ENCODE measurements at places on chromosomes 6 and 20.

DNA sequence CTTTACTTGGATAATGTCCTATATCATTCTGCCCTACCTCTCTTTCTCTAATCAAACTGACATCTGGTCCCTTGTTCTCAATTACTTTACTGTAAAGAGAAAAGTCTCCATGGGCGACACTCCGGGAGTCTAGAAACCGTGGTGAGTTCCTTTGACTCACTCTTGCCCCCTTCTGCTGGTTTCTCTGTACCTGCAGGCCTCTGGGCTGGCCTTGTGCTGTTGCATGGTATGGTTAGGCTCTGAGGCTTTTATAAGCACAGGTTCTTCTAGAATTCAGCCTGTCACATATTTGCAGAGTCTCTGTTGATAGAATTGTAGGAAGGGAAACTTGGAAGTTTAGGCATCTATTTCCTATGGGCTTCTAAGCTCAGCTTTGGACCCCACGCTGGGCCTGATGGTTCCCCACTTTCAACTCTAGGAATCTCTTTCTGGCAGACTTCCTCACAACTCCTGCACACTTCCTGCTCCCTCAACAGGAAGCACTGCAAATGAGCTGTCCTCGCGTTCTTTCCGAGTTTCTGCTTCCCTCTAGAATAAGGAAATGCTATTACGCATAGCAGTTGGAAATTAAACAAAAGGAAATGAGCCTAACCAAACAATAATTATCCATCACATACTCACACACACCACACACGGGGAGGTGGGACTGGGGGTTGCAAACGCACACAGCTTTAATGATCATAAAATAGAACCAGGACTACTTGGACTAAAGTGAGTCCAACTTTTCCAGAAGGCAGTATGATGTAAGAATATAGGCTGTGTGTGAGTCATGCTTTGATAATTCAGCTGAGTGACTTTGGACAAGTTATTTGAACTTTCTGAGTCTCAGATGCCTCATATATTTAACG is 683.3 kb downstream of the QKI start:
- no peak for DNase-seq

DNA sequence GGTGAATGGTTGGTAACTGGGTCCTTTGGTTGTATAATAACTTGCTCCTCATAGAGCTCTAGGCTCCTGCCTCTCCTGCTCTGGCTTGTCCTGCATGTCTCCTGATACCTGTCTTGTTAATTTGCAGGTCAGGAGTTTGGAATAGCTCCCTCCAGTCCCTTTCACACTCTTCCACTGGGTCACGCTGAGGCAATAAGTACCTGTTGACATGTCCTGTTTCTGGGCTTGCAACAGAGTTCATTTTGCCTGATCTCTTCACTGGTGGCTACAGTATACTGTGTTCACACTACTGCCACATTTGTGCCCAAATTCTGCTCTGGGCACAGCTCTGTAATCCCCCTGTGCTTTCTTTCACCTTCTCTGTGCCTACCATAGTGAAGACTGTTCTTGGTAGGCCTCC is 25.4 kb upstream of the C20orf144 start:
- DNase-seq = no peak

DNA sequence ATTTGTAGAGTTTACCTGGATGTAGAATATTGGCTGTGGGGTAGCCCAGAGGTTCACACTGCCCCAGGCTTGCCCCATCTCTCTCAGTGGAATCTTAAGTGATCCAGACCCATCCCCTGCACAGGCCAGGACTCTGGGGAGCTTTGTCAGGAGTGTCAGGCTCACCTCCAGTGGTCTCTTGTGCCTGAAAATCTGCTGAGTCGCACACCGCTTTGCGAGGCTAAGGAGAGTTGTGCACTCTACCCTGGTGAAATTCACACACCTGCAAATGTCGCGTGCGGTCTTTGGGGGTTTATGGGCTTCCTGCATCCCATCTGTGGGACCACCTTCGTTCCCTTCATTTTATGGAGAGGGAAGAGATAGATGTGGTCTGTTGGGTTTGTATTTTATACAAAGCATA is 63.6 kb upstream of the KIF25 start:
- DNase-seq = no peak

- DNase-seq = no peak
These were observed 7.6 kb downstream of the HLA-DOB start for GRCh38 chr6:32809171-32809570.

- no peak for DNase-seq
These were observed 21.4 kb downstream of the GSTA2 start for GRCh38 chr6:52741872-52742271.

DNA sequence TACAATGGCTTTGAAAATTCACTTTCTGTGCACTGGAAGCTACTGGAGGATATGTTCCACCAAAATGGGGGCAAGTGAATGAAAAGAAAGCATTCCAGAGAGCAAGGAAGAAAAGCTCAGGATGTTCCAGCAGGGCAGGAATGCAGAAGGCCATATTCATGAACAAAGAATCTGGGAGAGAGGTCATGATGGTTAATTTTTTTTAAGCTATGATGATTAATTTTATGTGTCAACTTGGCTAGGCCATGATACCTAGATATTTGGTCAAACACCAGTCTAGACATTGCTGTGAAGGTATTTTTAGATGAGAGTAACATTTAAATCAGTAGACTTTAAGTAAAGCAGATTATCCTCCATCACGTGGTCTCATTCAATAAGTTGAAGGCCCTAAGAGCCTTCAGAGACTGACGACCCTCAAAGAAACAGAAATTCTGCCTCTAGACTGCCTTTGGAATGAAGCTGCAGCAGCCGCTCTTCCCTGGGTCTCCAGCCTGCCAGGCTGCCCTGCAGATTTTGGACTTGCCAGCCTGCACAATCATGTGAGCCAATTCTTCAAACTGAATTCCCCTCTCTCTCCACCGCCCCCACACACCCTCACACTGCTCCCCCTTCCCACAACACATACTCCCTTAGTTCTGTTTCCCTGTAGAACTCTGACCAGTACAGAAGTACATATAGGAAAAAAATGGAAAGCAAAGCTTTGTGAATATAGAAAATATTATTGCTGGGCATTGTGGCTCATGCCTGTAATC is 20.1 kb upstream of the GCM1 start:
- no peak for DNase-seq

GRCh38 chr6:149031859-149032598 is 285.2 kb downstream of the UST start:
- no peak for DNase-seq

DNA sequence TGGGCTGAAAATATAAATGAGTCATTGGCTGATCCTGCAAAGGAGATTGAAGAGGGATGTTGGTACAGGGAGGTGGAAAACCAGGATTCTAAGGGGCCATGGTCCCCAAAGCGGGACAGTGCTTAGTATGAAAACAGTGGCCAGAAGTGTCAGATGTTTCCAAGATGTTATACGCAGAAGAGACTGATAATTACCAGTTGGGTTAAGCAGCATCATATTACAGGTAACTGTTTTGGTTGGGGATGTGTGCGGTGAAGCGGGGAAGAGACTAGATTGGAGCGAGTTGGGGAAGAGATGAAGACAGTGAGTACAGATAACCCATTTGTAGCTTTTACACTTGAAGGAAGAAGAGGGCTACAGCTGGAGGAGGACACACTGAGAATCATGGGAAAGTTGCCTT is 80.8 kb downstream of the PLEKHG1 start:
- DNase-seq = no peak

GRCh38 chr6:6915813-6916547 is 191.8 kb upstream of the RREB1 start:
- no peak for DNase-seq

- DNase-seq = no peak
These were observed 23.2 kb downstream of the OR2H2 start for GRCh38 chr6:29608131-29608530.

GRCh38 chr6:163466839-163467390 is 52.4 kb downstream of the QKI start:
- DNase-seq = no peak

DNA sequence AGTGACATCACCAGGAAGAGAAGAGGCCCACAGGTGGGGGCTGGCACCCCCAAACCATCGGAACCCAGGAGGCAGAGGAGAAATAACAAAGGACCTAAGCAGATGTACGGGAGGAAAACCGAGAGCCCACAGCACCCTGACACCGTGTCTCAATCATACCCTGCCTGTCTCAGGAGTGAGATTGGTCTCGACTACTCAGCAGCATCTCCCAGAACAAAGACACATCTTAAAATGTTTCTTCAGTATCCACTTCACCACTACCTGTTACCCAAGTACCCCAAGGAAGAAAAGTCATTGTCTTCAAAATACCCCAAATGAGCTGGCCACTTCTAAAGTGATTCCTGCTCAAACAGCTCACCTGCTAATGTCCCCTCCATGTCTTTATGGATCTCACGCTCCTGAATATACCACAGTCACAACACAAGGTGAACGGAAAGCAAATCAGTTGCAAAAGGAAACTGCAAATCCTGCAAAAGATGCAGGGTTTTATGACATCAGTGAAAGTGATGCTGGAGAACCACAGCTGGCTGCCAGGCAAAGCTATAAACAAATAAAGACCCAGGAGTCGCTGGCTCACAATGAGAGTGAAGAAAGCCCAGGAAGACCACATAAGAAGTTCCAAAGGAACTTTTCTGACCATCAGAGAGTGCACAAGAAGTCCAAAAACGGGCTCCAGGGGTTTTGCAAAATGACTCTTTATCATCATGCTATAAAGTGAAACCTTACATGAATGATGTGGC is 44.1 kb downstream of the PREX1 start:
- DNase-seq = no peak

DNA sequence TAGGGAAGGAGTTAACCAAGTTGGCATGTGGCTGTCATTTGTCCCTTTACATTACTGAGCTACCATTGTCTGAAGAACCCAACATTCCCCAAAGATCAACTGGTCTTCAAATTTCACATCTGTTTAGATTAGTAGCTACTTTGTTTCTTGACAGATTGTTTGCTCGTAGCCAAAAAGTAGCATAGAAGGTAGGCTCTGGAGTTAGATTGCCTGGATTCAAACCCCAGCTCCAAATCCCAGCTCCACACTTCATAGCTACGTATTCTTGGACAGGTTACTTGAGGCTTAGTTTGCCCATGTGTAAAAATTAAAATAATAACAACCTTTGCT is 1.1 kb downstream of the NFKBIL1 start:
- no peak for DNase-seq

- DNase-seq = no peak
These were observed 10.5 kb upstream of the ZBTB9 start for GRCh38 chr6:33443619-33444504.

DNA sequence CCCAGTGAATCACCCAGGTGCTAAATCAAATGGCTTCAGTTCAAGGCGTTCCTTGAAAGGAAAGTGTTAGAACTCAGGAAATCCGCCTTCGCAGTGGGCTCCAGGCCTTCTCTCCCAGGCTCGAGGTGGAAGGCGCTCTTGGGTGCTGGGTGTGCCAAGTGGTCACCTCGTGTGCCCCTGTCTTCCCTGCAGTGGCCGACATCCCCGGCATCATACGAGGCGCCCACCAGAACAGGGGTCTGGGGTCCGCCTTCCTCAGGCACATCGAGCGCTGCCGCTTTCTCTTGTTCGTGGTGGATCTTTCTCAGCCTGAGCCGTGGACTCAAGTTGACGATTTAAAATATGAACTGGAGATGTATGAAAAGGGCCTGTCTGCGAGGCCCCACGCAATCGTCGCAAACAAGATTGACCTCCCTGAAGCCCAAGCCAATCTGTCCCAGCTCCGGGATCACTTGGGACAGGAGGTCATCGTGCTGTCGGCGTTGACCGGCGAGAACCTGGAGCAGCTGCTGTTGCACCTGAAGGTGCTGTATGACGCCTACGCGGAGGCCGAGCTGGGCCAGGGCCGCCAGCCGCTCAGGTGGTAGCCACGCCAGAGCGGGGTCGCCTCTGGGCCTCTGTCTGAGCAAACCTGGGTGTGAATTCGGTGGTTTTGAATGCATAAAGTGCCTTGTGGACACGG is 17.8 kb downstream of the MTG2 start:
- no peak for DNase-seq

- DNase-seq = no peak
These were observed 96.7 kb downstream of the L3MBTL3 start for GRCh38 chr6:130115036-130115435.

DNA sequence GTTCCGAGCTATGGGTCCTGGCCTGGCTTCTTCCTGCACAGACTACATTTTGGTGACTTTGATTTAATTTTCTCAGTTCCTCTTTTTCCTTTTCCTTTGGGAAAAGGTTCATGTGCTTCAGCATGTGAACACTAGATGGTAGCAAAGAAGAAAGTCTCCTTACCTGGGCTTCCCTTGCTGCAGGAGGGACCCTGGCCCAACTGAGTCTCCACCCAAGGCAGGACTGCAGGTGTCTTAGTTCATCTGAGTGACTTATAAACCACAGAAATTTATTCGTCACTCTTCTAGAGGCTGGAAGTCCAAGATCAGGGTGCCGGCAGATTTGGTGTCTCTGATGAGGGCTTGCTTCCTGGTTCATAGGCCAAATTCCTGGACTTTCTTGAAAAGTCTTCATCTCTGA is 163.2 kb downstream of the SYCP2 start:
- DNase-seq = no peak

- peak; percentile 41 for DNase-seq
These were observed 17.0 kb downstream of the GPX5 start for GRCh38 chr6:28542440-28543296.

DNA sequence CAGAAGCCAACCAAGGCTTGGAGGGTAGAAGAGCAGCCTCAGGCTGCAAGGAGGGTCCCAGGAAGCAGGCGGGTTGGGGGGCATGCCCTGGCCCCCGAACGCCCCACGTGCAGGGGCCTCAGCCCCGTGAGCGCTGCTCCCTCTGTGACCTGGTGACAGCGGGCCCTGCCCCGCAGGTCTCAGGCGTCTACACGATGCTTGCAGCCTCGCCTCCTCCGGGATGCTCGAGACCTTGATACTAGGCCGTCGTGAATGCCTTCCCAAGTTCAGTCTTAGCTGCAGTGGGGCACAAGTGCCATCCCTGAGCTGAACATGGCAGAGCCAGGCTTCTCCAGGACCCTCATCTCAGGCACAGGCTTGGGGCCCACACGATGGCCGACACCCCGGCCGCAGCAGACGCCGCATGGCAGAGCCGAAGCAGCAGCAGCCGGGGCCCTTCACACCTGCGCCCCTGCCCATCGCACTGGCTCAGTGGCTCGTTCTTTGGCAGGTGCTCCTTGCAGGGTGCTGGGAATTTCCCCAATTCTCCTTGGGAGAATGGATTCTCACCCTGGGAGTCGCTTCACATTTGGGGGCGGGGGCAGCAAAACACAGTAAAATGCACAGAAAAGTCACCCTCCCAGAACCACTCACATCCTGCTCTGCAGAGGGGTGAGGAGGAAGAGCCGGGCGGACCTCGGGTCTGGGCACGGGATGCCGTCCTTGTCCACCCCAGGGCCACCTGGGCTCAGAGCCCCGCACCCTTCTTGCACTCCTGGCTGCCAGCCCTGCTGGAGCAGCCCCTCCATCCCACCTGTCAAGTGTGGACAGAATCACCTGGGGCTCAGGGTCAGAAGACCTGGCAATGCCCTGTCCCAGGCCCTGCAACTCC is 161.8 kb downstream of the DLL1 start:
- DNase-seq = no peak

DNA sequence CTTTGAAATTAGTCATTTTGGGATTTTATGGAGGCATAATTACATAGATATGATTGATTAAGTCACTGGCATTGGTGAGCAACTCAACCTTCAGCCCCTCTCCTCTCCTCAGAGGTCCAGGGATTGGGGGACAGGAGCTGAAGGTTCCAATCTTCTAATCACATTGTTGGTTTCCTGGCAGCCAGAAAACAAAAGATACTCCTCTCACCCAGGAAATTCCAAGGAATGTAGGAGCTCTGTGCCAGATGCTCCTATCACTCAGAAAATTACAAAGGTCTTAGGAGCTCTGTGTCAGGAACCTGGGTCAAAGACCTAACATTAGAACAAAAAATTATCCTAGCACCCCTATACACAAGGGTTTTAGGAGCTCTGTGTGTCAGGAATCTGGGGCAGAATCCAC is 679.7 kb upstream of the ID4 start:
- DNase-seq = no peak

GRCh38 chr6:112911959-112912358 is 564.8 kb downstream of the RFPL4B start:
- DNase-seq = no peak

Data from activated T-cell treated with anti-CD3 and anti-CD28 coated beads for 1 hour (primary cell).